ENCODE measurements at places on chromosomes 7 and 10.

DNA sequence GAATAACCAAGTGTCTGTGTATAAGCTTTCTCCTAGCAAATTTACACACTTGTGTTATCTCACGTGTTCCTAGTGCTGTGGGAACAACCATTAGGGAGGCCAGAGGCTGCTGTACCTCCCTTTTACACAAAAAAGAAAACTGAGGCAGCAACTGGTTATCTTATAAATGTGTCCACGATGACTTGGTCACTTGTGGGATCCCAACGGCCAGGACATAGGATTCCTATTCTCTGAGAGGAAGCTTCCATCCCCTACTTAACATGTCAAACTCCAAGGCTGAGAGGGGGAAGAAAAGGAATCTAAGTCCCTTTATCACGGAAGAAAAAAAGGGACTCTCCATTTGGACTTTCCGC lies 484 bp downstream of the ZNF438 start:
- no peak for DNase-seq

DNA sequence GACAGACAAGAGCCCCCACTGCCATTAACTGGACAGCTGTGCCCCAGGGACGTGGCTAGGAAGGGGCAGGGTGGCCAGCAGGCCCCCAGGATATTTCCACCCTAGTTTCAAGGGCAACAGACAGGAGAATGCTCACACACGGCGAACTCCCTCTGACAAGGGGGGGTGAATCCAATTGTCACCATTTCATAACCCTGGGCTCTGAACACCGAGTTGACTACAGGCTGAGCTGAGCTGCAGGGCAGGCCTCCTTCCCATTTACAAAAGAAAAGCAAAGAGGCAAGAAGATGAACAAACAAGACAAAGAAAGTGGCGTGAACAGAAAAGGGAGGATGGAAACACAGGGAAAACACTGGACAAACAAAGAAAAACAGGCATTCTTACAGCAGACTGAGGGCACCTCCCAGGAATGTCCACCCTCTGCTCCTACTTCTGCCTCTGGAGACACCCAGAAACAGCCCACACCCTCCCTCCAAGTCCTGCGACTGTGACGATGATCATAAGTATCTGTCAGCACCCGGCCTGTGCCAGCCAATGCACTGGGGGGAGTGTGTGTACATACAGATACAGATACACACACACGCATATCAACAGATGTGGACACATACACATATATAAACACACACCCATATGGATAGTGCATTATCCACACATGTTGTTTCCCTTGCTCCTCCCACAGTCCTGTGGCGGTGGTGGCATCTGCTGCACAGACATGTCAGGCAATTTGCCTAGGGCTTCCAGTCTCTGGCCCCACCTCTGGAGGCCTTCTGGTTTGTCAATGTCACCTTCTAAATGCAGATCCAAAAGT lies 66.2 kb downstream of the FAM53B start:
- no peak for DNase-seq

GRCh38 chr7:608361-608760 lies 88.7 kb upstream of the PDGFA start:
- no peak for DNase-seq

- no peak for DNase-seq
These were observed 4.4 kb upstream of the CLIP2 start for GRCh38 chr7:74284781-74285259.

DNA sequence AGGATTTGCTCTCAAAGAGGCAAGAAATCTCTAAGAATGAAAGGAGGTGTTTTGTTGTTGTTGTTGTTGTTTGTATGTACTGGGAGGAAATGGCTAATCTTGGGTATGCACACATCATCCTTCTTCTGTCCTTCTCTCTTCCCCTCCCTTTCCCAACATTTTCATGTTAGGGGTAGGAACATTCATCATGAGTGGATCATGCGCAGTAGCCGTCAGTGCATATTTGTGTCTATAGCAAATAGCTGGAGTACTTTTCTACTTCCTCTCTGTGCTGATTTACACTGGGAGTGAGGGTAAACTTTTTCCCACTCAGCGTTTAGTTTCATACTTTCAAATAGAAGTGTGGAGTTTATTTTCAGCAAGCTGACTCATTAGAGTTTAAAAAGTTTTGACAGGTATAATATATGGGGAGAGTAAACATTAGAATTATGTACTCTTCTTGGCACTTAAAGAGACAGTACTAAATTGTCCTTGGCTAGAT lies 80.5 kb upstream of the PRKG1 start:
- DNase-seq = no peak

DNA sequence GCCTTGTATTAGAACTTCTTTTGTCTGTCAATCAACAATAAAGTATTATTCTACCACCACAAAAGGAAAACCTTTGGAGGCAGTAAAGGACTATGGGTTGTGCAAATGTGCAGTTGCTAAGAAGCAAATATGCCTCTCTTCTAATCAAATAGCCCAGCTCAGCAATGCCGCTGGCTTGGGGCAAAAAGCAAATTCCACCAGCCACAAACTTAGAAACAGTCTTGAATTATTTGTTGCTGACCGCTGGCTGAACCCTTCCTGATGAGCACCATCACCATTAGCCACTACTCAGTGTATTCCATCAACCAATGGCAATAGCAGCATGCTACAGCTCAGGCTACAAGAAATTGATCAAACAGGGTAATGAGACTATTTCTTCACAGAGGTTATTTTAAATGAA lies 51.0 kb downstream of the SKAP2 start:
- peak; percentile 76 for DNase-seq

DNA sequence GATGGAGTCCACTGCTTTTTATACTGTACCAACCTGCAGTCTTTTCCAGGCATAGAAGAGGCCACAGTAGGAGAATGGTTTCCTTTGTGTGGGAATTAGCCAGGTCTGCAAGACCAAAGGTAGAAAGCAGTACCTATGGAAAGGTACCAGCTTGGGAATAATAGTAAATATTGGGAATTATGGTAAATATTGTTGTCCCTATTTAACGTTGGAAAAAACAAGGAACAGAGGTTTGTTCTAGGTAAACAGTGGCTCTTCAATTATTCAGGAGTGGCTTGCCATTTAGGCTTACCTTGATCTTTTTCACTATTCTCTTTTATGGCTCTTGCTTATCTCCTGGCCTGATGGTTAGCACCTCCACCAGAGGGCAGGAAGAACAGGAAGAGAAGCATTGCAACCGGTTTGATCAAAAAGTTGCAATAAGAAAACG lies 43.9 kb upstream of the GSAP start:
- no peak for DNase-seq

GRCh38 chr10:86341361-86341811 lies 25.2 kb downstream of the GRID1 start:
- no peak for DNase-seq

DNA sequence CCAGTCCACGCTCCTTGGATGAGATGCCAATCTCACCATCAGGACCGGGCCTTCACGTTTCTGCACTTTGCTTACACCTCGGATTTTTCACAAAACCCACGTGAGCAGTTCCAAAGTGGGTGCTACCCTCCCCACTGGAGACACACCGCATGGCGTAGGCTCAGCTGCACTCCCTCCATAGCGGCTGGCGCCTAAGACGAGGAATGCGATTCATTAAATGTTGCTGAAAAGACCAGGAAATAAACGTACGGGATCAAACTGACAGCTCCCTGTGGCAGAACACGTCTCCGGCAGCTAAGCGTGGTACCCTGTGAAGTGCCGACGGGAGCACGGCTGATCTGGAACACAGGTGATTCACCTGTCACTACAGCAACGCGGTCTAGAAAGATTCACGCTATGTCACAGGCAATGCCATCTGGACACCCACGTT lies 209.0 kb downstream of the DIP2C start:
- no peak for DNase-seq

- DNase-seq = peak; percentile 80
These were observed 45.6 kb upstream of the ENO4 start for GRCh38 chr10:116803451-116804249.

- DNase-seq = no peak
These were observed 40.3 kb downstream of the SFMBT2 start for GRCh38 chr10:7370511-7370910.

GRCh38 chr10:10110844-10111490 lies 906.7 kb upstream of the CELF2 start:
- no peak for DNase-seq

GRCh38 chr10:49082766-49083165 lies 32.6 kb downstream of the VSTM4 start:
- no peak for DNase-seq

- DNase-seq = peak; percentile 22
These were observed 136.4 kb upstream of the FGFR2 start for GRCh38 chr10:121734589-121735045.

- no peak for DNase-seq
These were observed 8.4 kb upstream of the PURB start for GRCh38 chr7:44893710-44894234.

DNA sequence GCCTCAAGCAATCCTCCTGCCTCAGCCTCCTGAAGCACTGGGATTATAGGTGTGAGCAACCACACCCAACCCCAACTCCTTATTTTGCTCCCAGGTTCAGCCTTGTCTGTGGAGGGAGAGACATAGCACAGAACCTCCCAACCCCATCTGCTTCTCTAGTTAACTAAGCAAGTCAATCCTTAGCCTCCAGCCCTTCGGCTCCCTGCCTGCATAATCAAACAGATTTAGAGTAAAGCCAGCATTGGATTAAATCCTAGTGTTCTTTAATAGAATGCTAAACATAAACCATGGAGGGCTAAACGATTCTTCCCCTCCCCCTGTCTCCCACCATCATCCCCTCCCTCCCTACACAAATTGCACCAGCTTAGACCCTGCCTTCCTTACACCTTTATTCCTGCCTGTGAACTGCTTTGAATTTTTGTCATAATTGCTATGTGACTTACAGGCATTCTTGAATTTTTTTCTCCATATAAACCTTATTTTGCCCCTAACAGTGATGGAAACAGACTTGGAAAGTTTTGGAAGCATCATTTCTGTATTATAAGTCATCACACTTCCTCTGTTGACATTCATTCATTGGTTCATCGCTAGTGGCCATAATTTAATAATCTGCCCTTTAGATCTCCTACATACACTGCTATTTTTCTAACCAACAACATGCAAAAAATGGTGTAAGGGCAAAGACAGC lies 72.6 kb upstream of the TOMM7 start:
- DNase-seq = no peak

GRCh38 chr10:62047228-62047892 lies 145.9 kb downstream of the ARID5B start:
- no peak for DNase-seq

DNA sequence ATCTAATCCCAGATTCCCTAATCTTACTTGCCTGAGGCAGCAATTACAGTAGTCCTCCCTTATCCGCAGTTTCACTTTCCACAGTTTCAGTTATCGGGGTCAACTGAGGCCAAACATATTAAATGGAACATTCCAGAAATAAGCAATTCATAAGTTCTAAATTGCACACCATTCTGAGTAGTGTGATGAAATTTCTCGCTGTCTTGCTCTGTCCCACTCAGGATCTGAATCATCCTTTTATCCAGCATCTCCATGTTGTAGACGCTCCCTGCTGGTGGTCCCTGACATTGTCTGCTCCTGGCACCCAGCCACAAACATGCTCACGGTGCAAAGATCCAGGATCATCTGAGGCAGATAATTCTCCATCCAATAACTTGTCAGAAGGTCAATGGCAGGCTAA lies 128.7 kb upstream of the CXCL12 start:
- DNase-seq = no peak

- peak; percentile 6 for DNase-seq
These were observed 163.3 kb downstream of the GRID1 start for GRCh38 chr10:86203162-86203905.

- DNase-seq = no peak
These were observed 194.0 kb upstream of the MGMT start for GRCh38 chr10:129272866-129273650.

- DNase-seq = no peak
These were observed 80.0 kb downstream of the DAGLB start for GRCh38 chr7:6367701-6368211.

DNA sequence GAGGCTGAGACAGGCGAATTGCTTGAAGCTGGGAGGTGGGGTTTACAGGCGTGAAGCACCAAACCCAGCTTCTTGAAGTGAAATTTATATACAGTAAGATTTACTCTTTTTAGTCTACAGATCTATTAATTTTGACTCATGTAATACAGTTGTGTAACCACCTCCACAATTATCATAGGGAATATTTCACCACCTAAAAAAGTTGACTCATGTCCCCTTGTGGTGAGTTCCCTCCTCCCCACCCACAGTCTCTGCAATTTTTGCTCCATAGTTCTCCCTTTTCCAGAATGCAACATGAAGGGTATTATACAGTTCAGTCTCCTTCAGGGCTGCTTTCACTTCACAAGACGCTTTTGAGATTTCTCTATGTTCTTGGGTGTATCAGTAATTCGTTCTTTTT lies 156.8 kb downstream of the FAM107B start:
- no peak for DNase-seq

DNA sequence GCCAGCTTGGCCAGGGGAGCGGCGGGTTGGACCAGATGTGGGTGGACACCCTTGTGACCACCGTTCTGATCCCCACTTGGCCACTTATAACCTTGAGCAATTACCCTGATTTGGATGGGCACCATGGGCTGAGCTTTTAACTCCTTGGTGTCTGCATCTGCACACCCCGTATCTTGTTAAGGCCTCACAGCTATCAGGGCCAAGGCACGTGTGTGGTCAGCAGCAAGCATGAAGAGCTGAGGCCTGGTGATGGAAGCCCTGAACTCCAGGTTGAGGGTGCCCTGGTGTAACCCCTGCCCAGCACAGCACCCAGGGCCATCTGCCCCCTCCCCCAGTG lies 89.2 kb downstream of the ZMIZ1 start:
- DNase-seq = no peak

- peak; percentile 84 for DNase-seq
These were observed 15.8 kb downstream of the MET start for GRCh38 chr7:116687801-116688201.

DNA sequence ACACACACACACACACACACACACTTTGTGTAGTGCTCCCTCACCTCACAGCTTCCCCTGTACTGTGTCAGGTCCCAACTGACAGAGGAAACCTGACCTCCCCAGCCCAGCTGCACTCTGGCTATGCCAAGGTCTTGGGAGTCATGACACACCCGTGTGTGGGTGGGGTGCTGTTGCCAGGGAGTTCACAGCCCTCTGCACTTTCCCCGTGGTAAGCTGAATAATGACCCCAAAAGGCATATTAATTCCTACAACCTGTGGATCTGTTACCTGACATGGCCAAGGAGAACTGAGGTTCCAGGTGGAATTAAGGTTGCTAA lies 8.9 kb upstream of the NANOS1 start:
- DNase-seq = no peak

Data from COLO829 (cell line).